ENCODE measurements at places on chromosomes 3 and 15. TPM values are rescaled to one million over a fixed set of nuclear protein-coding genes. Genes with fewer than 3 reads are reported as not detected.

The DOCK3 gene
- 0.36 TPM for total RNA-seq

The TMPRSS7 gene
- not detected for total RNA-seq

- no peaks in the 10 kb centered on the region for H3K36me3 ChIP-seq
- no peaks in the 10 kb centered on the region for H3K4me1 ChIP-seq
- no peak overlapping the region for H3K4me3 ChIP-seq
- no peaks in the 10 kb centered on the region for H3K27me3 ChIP-seq
- H3K27ac ChIP-seq, result no peak overlapping the region
These were observed 199.4 kb downstream of the KCNH8 start for GRCh38 chr3:19347671-19348070.

- no peaks in the 10 kb centered on the region for H3K27me3 ChIP-seq
- no peak overlapping the region for H3K4me3 ChIP-seq
- no peaks in the 10 kb centered on the region for H3K4me1 ChIP-seq
- no peaks in the 10 kb centered on the region for H3K36me3 ChIP-seq
- no peak for DNase-seq
These were observed 243.9 kb downstream of the OPA1 start for GRCh38 chr3:193836918-193837317.

- DNase-seq, result no peak
- no peaks in the 10 kb centered on the region for H3K27me3 ChIP-seq
- no peak overlapping the region for H3K27ac ChIP-seq
These were observed 1.5 kb upstream of the ALDH1A3 start for GRCh38 chr15:100878130-100878529.

GRCh38 chr15:54364961-54365360 is 386.7 kb downstream of the UNC13C start:
- H3K27ac ChIP-seq, result no peak overlapping the region
- H3K4me3 ChIP-seq, result no peak overlapping the region
- H3K4me1 ChIP-seq, result no peaks in the 10 kb centered on the region
